Activated naive CD4-positive, alpha-beta T cell treated with anti-CD3 and anti-CD28 coated beads, Interleukin-2, amount 10 ng/mL, durations not matched to agents 7 days and 5 days (primary cell): ENCODE measurements at places on chromosomes 16 and 17.

DNA sequence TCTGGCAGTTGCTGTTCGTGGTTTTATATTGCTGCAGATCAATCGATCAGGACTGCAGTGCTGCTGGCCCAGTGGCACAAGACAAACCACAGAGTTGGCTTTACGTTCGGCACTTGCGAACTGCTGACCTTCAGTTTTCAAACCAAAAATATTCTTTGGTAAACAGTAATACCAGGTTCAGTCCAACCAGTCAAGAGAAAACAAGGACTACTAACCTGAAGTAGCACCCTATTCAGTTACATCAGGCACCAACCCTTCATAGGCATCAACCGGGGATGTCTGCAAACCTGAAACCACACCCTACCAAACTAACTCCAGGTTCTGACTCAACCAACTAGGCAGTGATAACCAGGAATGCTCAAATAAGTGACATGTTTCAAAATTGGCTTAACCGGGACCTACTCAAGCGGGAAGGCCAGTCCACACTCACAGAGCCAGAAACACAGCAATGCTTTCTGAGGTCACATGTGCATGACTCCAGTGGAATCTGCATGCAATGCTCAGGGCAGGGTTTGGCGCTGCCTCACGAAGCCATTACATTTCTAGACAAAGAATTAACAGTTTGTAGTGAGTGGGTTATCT lies 91.1 kb downstream of the SMG6 start:
- DNase-seq: no peak

GRCh38 chr17:39099663-39100286 lies 51.7 kb downstream of the PLXDC1 start:
- DNase-seq: no peak

GRCh38 chr17:71313866-71314265 lies 807.0 kb upstream of the SOX9 start:
- no peak for DNase-seq

- no peak for DNase-seq
Observed at GRCh38 chr16:85552980-85553435, 60.1 kb upstream of the GSE1 start.

GRCh38 chr16:74450236-74450635 lies 29.0 kb upstream of the CLEC18B start:
- no peak for DNase-seq

DNA sequence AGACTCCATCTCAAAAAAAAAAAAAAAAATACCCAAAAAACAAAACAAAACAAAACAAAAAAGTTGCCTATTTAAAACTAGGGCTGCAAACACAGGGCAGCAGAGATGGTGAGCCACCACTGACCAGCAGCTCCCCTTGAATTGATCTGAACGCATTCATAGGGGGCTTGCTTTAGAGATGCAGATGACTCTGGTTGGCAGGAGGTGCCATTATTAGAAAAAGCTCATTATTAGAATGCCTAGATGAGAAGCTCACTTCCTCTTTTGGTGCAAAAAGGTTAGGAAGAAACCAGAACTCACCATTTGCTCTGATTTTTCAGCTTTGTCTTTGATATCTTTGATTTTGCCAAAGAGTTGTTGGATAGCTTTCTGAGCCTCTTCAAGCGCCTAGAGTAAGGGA lies 53.1 kb downstream of the VPS53 start:
- no peak for DNase-seq

DNA sequence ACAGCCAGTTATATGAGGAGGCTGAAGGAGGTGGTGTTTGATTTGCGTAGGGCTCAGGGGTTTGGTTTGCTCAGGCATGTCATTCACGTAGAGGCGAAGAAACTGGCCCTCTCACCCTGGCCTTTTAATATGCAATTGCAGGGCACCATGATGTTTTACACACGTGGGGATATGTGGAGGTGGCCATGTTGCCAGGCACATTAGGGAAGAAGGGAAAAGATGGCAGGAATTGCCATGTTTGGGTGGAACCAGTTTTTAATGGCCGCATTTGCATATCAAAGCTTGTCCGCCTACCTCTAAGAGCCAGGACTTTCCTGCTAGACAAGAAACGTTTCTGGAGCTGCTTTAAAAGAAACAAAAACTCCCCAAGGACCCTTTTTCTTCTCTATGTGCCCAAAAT lies 1483.7 kb upstream of the GOT2 start:
- DNase-seq: no peak

GRCh38 chr17:51091635-51092034 lies 29.0 kb downstream of the SPAG9 start:
- no peak for DNase-seq

DNA sequence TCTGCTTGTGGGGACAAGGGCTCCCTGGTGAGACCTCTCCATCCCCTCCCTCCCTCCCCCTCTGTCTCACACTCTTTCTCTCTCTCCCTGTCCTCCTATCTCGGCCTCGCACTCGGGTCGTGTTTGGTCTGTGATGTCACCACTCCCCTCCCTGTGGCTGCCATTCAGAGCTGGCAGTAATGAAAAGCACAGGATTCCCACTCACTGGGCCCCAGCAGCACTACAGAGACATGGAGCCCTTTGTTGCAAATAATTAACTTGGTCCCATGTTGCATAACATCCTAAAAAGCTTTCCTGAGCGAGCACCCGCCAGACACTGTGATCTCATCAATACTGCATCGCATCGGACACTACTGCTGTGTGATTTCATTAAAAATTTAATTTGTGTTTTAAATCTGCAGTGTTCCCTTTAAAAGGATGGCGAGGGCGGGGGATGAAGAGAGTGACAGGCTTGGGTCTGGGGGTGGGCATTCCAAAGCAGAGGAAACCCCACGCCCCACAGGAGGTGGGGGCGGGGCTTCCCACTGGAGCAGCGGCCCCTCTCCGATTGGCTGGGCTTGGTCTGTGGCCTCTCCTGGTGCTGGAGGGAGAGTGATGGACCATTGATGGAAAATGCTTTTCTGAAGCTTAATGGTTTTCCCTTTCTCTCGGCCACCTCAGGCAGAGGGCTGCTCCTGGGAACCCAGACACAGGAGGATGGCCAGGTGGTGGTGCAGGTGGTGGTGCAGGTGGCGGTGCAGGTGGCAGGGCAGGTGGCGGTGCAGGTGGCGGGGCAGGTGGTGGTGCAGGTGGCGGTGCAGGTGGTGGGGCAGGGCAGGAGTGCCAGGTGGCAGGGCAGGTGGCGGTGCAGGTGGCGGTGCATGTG lies 15.3 kb upstream of the NPTX1 start:
- no peak for DNase-seq

- DNase-seq: peak; percentile 18
Observed at GRCh38 chr17:76136276-76137000, 4.6 kb downstream of the FOXJ1 start.

GRCh38 chr17:57308543-57309186 lies 52.3 kb downstream of the MSI2 start:
- DNase-seq: no peak

DNA sequence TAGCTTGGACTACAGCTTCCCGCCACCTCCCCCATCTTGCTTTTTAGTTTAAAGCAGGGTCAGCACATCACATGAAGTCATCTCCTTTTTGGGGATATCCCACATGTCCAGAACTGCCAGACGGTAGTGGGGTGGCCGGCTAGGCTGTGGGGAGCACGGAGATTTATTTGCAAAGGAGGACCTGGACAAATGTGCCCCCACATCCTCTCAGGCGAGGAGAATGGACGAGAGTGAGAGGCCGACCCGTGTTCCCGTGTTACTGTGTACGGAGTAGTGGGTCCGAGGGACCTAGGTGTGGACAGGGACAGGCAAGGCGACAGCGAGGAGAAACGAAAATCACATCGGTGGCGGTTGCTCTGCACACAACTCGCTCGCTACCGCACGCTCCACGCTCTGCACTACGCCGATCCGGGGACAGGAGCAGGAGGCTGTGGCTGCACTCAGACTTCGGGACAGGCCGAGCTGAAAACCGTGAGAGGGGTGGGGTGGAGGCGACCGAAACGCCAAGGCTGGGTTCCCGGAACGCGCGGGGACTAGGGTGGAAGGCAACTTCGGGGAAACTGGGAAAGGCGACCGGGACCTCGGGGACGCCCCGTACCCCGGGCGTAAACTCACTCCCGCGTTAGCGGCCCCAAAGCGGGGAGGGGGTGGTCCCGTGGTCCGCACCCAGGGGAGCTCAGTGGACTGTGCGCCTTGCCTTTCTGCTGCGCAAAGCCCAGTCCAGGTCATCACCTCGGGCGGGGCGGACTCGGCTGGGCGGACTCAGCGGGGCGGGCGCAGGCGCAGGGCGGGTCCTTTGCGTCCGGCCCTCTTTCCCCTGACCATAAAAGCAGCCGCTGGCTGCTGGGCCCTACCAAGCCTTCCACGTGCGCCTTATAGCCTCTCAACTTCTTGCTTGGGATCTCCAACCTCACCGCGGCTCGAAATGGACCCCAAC lies at the start of gene MT1A:
Gene MT1A, plus strand, starts transcription at position 853 of the 937 bp plus-strand sequence. Its CDS starts 73 bp downstream, at position 926.
- DNase-seq: peak; percentile 38

- no peak for DNase-seq
Observed at GRCh38 chr17:60314423-60314822, 77.5 kb downstream of the USP32 start.

- DNase-seq: no peak
Observed at GRCh38 chr17:53227514-53227913, 595.2 kb upstream of the KIF2B start.

DNA sequence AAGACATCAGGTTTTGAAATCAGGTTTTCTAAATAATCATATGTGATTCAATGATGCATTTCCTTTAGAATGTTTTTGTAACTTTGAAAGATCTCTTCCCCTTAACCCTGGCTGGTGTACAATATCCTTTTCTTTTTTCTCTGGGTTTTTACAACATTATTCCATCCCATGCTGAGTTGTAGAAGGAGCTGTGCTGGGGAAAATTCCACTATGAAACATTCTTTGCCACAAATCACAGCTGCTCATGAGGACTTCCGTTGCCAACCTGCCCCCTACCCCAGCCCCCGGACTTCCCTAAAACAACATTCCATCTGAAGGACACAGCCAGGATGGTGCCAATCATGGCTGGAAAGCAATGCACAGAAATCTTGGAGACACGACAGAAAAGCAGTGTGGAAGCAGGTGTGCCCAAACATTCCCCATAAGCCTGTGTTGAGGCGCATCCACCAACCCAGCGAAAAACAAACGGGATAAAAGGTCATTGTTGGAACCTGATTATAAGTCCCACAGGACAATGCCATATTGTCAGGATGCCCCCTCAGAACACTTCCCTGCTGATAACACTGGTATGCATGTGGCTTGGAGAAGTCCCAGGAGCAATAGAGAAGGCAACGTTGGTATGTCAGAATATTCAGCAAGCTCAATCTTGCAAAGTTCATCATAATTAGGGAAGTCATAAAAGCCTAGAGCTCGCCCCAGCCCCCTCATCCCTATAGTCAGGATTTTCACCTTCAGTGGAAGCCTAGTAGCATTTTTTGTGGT lies 475.0 kb downstream of the HS3ST3B1 start:
- no peak for DNase-seq

GRCh38 chr16:51756447-51757123 lies 605.5 kb upstream of the SALL1 start:
- DNase-seq: no peak

DNA sequence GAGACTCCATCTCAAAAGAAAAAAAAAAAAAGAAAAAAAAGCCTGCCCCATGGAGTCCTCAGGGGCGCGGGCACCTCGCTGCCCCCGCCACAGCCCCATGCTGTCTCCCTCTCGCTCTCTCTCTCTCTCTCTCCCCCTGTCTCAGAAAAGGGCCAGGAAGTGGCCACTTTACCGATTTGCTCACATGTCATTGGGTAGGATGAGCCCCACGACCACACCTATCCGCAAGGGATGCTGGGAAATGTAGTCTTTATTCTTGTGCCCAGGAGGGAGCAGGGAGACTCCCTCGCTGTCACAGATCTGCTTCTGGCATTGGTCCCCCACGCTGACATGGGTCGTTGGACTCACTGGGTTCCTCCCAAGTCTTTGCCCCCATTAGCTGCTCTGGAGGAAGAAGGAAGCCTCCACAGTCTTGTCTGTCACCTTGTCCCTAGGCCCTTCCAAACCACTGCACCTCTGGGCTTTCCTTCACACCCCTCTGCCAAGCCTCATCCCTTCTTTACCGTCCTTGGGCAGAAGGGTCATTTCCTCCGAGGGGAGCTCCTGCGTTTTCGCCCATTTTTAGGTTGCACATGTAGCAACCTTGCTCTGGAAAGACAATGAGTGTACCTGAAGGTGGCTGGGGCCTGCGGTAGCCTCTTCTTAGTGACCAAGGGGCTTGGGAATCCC lies 6.9 kb upstream of the GJD3 start:
- peak; percentile 49 for DNase-seq
